Activated naive CD4-positive, alpha-beta T cell treated with Interleukin-2 at 50 U/mL for 16 hours (primary cell): ENCODE measurements at places on chromosomes 5 and 9.
A peak's percentile ranks its signal among the peaks of the same experiment; 100 is the strongest.

DNA sequence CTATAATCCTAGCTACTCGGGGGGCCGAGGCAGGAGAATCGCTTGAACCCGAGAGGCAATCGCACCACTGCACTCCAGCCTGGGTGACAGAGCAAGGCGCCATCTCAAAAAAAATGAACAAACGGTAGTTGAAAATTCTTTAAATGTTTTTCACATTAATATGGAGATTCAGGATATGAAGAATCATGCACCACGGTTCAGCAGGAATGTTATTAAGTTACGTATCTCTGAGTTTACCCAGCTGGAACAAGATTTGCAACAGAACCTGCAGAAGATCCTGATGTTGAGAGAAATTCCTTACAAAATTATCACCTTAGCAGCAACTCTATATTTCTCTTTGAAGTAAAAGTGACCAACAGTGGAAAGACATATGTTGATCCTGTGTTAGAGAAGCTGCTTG lies 10.0 kb downstream of the PCDHGA12 start:
- no peak for DNase-seq

- DNase-seq = no peak
These were observed 19.9 kb upstream of the S1PR3 start for GRCh38 chr9:88971131-88971960.

DNA sequence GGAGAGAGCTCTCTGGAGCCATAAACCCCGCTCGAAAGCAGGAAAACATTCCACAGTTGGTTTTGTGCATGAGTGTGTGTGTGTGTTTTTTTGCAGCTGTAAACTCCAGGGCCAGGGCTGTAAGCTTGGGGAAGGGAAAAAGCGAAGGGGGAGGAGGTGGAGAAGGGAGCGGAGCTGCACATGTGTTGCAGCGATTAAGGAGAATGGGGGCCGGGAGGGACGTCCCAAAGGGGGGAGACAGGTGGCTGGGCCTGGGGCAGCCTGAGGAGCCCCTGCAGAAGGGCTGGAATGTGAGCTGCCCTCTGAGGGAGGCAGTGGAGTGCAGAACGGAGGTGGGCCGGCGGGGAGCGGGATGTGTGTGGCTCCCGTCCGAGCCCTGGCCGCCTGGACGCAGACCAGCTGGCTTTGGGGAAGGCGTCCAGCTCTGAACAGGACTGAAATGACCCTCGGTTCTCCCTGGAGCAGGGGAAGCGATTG lies 2.7 kb upstream of the MYMK start:
- DNase-seq = no peak

GRCh38 chr5:159198063-159199036 lies 11.0 kb downstream of the RNF145 start:
- no peak for DNase-seq

GRCh38 chr5:150400316-150401075 lies 12.2 kb downstream of the CD74 start:
- DNase-seq = no peak

- DNase-seq = no peak
These were observed 1.5 kb downstream of the CERT1 start for GRCh38 chr5:75509956-75510355.

GRCh38 chr5:152864447-152864846 lies 459.4 kb upstream of the NMUR2 start:
- no peak for DNase-seq

GRCh38 chr9:22129133-22129532 lies 120.0 kb upstream of the CDKN2B start:
- DNase-seq = no peak

- DNase-seq = no peak
These were observed 88.6 kb downstream of the EHMT1 start for GRCh38 chr9:137707361-137707760.

GRCh38 chr5:33867241-33867640 lies 24.5 kb downstream of the ADAMTS12 start:
- DNase-seq = no peak

GRCh38 chr5:54007827-54008777 lies 302.3 kb downstream of the ARL15 start:
- no peak for DNase-seq

- DNase-seq = peak; percentile 71
These were observed at the start of gene UNC13B for GRCh38 chr9:35161713-35162604. Gene UNC13B, plus strand, starts transcription at chr9:35162009. Its CDS starts 275 bp downstream, at chr9:35162284.

DNA sequence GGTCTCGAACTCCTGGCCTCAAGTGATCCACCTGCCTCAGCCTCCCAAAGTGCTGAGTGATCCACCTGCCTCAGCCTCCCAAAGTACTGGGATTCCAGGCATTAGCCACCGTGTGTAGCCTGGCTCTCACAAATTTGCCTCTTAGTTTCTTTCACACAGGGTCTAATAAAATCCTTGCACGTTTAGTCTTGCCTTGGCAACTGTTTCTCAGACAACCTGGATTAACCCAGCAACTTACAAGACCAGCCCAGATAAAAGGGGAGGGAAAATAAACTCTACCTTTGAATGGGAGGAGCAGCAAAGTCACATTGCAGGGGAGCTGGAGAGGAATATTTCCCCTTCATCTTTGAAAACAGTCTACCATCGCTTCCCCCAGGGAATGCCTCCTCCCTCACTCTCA lies 29.3 kb upstream of the GNA14 start:
- no peak for DNase-seq

GRCh38 chr5:113170707-113171106 lies 194.1 kb downstream of the DCP2 start:
- DNase-seq = no peak

DNA sequence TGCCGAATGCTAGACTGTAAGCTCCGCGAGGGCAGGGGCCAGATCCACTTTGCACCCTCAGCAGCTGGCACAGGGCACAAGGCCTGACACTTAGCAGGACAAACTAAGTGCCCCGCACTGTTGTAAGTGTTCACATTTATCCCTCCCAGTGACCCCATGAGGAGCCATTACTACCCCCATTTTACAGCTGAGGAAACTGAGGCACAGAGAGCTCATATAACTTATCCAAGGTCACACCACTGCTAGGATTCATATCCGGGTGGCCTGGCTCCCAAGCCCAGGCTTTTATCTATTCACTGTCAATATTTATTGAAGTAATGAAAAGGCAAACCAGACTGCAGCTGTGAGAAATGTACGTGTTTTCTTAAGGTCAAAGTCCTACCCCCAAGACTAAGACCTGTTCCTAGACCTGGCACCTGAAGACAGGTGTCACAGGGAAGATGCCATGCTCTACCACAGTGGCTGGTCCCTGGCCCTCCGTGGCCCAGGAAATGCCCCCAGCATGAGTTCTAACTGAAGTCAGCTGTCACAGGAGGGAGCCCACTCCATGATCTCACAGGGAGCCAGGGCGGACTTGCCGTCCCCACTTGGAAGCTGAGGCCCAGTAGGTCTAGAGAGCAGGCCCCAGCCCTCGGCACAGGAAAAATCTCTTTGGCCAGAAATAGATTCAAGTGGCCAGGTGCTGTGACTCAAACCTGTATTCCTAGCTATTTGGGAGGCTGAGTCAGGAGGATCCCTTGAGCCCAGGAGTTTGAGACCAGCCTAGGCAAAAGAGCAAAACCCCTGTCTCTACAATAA lies 74.7 kb upstream of the IL17B start:
- DNase-seq = no peak

- no peak for DNase-seq
These were observed 699.9 kb upstream of the MEF2C start for GRCh38 chr5:89582768-89583339.

- DNase-seq = no peak
These were observed 656.8 kb upstream of the DMAC1 start for GRCh38 chr9:8456344-8456743.

GRCh38 chr5:168019143-168019542 lies 272.3 kb upstream of the WWC1 start:
- no peak for DNase-seq

GRCh38 chr5:82538339-82539034 lies 260.3 kb upstream of the RPS23 start:
- no peak for DNase-seq

DNA sequence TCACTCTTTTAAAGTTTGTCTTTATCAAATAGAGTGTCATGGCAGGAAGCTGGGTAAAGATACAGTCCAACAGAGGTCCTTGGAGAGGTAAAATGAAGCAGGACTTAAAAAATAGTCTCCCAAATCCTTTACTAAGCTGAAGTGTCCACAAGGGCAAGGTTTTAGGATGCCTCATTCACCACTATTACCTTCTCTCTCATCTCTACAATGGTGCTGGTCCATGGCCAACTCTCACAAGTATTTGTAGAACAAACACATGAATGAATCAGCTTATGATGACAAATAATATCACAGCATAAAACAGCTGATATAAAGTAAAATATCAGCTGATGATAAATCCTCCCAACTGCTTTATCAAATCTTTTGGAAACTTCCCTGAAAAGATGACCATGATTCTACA lies 162.3 kb upstream of the ZNF462 start:
- no peak for DNase-seq

- DNase-seq = no peak
These were observed 883 bp upstream of the RNF145 start for GRCh38 chr5:159210210-159210661.

- no peak for DNase-seq
These were observed 317.3 kb downstream of the TAF11L14 start for GRCh38 chr5:17951392-17952169.

DNA sequence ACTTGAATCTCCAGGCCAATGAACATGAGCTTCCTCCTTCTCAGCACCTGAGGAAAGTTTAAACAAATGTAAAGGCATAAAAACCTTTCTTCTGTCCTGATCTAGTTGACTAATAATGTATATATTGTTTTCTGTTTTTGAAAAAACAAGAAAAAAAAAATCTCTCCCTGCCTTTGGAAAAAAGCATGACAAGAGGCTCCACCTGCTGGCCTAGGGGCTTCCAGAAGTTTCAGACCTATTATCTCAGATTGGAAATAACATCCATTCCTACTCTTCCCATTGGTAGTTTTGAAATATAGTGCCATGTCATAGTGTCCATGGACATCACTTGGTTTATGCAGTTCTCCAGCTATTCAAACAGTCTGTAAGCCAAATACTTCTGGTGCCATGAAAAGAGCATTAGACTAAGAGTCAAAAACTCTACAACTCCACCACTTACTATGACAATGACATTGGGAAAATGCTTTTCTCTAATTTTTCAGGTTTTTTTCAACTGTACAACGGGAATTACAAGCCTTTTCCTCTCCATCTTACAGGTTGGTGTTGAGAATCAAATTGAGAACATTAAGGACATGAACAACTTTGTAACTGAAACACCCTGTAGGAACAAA lies 409.6 kb upstream of the MPDZ start:
- no peak for DNase-seq

DNA sequence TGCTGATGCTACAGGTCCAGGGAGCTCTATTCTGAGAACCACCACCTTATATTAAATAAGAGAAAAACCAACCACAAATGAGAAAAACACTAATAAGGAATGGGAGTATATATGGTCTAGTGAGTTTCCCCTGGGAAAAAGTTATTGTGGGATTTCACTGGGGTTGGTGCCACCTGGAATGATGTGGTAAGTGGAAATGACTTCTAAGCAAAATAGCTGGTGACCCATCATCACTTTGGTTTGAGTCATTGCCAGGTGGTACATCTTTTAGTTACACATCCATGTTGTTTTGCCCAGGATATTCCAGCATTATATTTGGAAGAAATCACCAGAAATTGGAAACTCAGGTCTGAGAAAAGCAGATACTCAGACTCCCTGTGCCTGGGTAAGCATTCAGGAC lies 437.3 kb downstream of the DTWD2 start:
- DNase-seq = no peak

GRCh38 chr5:59517926-59518585 lies 375.5 kb downstream of the PDE4D start:
- DNase-seq = no peak

- no peak for DNase-seq
These were observed 46.6 kb downstream of the EXD3 start for GRCh38 chr9:137376386-137376785.

- no peak for DNase-seq
These were observed 455.7 kb upstream of the MPDZ start for GRCh38 chr9:13735181-13735580.

GRCh38 chr5:153490118-153491037 lies at the start of gene GRIA1:
Gene GRIA1, plus strand, starts transcription at chr5:153490670.
- DNase-seq = no peak

GRCh38 chr5:150399524-150400211 lies 13.0 kb downstream of the CD74 start:
- DNase-seq = no peak

GRCh38 chr5:115555084-115555633 lies 10.6 kb upstream of the FEM1C start:
- no peak for DNase-seq
